Stimulated activated CD8-positive, alpha-beta memory T cell treated with anti-CD3 and anti-CD28 coated beads, Interleukin-12 subunit alpha, Interleukin-12 subunit beta, amount 100 ng/mL, for 4 hours (primary cell): ENCODE measurements at places on chromosomes 6 and 20.

- no peak for DNase-seq
Observed at GRCh38 chr20:48687117-48687800, 140.5 kb downstream of the PREX1 start.

DNA sequence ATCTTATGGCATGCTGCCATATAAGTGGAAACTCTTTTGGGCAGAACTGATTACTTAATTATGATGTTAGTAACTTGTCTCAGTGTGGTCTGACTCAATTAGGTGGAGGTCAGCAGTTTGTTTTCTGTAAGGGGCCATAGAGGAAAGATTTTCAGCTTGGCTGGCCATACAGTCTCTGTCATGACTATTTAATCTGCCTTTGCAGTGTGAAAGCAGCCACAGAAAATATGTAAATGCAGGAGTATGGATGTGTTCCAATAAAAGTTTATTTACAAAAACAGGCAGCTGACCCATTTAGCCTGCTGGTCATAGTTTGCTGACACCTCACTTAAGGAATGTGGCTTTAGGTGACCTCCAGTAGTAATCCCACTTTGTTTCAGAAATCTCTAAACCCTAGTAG, 700.7 kb downstream of the EPM2A start:
- no peak for DNase-seq

GRCh38 chr6:75952128-75952527, 120.3 kb downstream of the IMPG1 start:
- DNase-seq: no peak

DNA sequence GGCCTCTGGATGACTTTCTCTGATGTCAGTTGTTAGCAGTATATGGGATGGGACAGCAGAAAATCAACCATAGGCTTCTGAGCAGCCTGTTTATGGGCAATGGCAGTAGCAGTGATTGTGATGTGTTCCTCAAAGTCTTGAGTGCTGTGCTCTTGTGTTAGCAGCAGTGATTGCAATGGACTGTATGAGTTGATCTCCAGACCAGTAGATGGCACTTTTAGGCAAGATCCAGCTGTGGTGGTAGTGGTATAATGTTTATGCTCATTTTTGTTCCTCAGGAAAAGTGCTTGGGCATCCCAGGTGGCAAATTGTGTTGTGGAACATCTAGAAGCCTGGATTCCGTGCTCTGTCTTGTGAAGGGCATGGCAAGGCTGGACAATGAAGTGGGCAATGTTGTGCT, 181.6 kb upstream of the SYNCRIP start:
- no peak for DNase-seq

DNA sequence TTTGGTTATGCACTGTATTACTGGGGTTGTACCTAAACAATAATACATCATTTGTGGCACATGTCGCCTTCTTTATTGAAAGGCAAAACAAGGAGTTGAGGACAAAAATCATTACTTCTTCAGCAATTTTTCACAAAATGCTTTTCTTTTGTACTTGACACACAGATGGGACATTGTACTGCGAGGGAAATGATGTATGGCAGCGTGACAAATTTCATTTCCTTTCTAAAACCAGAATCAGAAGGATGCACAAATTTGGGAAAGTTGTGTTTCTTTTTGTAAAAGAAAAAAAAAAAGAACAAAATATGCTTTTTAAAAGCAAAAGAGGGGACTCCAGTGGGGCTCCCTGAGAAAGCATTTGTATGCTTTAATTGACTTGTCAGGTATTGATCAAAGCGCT, 394.0 kb upstream of the SLC35B3 start:
- DNase-seq: no peak

GRCh38 chr20:20148779-20149178, 96.4 kb downstream of the CFAP61 start:
- DNase-seq: no peak

DNA sequence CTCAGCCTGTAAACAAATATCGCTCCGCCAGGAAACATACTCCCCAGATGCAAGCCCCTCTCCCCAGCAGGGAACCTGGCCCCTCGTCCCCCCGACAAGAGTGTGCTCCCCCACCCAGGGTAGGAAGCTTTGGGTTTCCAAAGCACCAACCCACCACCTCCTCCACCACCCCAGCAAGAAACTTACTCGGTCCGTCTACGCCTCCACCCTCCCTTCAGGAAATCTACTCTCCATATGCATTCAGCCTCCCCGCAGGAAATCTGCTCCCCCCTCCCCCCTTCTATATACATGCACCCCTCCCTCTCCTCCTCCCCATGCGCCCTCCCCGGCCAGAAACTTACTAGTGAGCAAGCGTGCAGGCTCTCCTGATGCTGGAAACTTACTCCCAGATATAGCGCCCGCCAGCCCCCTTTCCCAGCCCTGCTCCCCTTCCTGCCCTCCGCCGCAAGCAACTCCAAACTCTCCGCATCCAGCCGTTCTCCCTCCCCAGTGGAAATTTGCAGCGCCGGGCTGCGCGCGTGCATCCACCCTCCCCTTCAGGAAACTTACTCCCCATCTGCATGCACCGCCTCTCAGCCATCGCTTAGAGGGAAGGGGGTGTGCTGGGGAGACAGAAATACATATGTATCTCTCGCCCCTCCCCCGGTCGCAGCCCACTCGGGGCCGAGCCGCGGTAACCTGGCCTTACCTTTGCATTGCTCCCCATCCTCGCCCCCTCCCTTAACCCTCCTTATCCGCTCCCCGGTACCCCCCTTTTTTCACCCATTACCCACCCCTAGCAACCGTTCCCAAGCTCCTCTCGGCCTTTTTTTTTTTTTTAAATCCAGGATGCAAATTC, at the start of gene TRERF1:
TSS of gene TRERF1 (minus strand) at position 594 of the 838 bp plus-strand sequence. CDS start 182,336 bp downstream, outside the sequence.
- peak; percentile 16 for DNase-seq

DNA sequence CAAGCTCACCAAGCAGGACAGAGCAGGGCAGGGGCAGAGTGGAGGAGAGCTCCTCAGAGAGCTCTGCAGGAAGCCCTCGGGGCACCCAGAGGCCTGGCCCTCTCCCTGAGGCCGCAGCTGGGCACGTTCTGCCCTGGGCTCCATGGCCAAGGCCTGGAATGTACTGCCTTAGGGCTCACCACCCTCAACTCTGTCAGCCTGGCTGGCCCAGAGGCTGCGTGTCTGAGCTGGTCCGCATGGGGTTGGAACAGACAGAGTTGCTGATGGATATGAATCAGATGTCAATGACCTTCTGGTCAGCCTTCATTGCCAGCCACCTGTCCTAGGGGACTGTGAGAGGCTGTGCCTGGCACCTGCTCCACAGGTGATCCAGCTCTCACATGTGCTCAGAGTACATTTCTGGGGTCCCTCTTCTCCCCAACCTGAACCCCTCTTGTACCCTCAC, 33.2 kb upstream of the PCMTD2 start:
- no peak for DNase-seq

DNA sequence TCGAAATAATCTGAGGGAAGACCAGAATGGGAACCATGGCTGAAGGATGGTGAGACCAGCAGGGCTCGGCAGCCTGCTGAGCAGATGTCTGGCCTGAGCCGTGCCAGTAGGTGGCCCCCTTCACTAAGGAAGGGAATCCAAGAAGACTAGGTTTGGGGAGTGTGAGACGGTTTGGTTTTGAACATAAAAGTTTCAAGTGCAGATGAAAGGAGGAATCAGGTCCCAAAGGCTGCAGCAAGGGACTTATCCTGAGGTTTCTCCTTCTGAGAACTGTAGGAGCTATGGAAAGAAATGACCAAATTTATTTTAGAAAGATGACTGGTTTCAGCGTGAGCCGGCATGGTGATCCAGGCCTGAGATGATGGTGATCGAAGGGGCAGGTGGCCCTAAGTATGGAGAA, 4.6 kb upstream of the OSER1 start:
- peak; percentile 42 for DNase-seq

DNA sequence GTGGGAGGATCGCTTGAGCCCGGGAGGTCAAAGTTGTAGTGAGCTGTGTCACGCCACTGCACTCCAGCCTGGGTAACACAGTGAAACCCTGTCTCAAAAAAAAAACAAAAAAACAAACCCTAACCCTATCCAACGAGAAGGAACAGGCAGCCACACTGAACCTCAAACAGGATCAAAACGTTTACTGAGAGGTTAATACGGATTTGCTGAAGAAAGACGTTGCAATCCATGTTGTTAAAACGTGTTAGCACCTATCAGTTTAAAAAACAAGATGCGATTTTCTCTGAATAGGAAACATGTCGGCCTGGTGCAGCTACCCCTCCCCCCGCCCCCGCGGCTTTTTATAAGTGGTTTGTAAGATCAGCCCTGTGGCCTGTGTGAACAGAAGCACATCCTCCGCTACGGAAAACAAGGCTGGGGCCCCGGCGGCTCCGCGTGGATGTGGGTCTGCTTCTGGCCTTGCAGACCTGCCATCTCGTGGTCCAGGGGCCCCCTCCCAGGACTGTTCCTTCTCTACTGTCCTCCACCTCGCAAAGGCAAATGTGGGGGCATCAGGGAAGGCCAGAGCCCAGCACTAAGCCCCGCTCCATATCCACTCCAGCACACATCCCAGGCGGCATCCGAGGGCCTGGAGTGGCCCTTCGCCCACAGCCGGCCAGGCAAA, 11.4 kb downstream of the SLC2A4RG start:
- peak; percentile 34 for DNase-seq

DNA sequence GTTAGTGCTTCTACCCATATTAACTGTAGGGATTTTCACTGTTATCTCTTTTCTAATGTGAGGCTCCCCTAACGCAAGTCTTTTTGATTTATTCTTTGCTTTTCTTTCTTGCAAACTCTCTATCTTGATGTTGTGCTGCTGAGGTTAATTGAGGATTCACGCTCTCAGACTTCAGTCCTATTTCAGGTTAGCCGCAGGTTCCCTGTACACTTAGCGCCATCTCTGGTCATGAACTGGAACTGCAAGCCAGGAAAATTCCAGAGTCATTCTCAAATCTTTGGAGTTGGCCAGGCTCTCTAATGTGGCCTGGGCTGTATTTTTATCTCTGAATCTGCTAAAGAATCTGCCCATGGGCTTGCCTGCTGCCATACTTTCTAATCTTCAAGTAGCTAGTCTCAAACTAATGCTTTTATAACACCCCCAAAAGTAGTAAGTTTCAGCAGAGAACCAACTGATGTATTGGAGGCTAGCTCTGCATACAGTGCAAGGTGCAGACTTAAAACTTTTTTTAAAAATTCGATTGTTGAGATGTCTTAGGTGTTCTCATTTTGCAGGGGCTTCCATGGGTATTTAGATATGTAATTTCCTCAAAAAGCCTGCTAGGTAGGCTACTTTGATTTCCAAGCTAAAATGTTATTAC, 91.1 kb upstream of the OPRM1 start:
- no peak for DNase-seq

DNA sequence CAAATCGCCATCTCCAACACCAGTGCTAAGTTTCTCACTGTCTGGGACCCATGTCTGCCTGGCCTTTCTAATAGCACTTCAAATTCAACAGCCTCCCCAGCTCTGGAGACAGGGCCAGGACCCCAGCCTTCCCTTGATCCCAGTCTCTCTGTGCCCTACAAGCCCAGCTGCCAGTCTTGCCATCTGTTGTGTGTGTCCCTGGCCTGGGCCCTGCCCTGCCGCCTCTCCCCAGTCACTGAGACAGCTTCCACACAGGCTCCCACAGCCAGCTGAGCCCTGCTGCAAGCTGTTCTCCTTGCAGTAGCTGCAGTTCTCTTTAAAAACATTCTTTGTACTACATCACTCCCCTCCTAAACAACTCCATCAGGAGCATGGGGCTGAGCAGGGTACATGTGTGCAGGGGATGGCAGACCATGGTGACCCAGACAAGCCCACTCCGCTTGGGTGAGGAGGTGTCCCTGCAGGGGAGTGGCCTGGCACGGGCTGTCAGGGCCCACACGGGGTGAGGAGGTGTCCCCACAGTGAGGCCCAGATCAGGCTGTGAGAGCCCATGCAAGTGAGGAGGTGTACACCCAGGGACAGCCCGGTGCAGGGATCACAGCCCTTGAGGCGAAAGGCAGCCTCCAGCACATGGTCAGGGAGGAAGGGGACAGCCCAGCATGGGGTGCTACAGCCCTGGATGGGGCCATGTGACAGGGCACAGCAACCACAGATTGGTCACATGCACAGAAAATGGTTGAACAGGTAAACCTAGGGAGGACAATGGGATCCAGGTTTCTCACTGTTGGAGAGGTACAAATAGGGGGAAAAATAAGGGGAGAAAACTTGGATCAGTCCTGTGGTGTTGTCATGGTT, 16.2 kb downstream of the CST7 start:
- no peak for DNase-seq

DNA sequence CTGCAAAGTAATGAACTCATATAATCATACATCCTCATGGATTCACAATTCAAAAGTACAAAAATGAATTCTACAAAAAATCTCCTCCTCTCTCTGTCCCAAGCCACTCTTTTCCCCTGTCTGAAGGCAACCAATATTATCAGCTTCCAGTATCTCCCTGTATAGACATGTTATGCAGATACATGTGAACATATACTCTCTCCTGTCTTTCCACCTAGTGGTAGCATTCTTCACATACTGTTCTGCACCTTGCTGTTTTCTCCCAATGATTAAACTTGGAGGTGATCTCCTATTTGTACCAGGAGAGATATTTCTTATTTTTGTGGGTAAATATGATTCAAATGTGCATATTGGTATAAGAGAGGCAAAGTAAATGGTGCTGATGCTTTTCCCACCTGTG, 416.4 kb downstream of the EPM2A start:
- no peak for DNase-seq

GRCh38 chr20:17570347-17571152, 675 bp downstream of the DSTN start:
- DNase-seq: no peak

- no peak for DNase-seq
Observed at GRCh38 chr6:100126790-100127484, 132.9 kb upstream of the MCHR2 start.

GRCh38 chr6:167920165-167920564, 77.3 kb upstream of the KIF25 start:
- no peak for DNase-seq

GRCh38 chr6:80436663-80437062, 330.2 kb downstream of the BCKDHB start:
- DNase-seq: no peak

- no peak for DNase-seq
Observed at GRCh38 chr20:44598423-44599305, 16.3 kb downstream of the PKIG start.

DNA sequence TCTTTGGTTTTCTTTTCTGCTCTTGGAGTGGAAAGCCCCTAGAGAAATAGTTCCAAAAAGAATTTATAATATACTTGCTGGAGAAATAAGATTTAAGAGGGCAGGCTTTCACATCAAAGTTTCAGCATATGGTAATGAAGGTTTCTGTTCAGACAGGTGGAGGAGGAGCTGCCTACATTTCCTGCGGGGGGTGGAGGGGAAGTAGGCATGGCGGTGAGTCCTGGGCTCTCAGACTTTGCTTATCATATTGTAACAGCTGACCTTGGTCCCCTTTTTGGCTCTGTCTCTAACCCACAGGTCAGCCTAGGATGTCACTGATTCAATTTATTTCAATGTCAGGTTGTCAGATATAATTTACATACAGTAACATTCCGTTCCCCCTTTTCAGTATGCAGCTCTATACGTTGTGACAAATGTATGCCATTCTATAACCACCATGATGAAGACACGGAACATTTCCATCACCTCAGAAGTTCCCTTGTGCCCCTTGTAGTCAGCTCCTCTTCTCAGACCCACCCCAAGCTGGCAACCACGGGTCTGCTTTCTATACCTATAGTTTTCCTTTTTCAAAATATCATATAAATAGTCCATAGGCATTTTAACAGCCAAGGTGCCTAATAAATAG, 77.6 kb upstream of the GGTLC1 start:
- DNase-seq: no peak
